ENCODE measurements at places on chromosomes 4 and X. TPM values are rescaled to one million over a fixed set of nuclear protein-coding genes. Genes with fewer than 3 reads are reported as not detected.

The DIPK2B gene
- 14.4 TPM for total RNA-seq

The NPNT gene
- total RNA-seq, result 217 TPM

The SATL1 gene
- total RNA-seq, result not detected

DNA sequence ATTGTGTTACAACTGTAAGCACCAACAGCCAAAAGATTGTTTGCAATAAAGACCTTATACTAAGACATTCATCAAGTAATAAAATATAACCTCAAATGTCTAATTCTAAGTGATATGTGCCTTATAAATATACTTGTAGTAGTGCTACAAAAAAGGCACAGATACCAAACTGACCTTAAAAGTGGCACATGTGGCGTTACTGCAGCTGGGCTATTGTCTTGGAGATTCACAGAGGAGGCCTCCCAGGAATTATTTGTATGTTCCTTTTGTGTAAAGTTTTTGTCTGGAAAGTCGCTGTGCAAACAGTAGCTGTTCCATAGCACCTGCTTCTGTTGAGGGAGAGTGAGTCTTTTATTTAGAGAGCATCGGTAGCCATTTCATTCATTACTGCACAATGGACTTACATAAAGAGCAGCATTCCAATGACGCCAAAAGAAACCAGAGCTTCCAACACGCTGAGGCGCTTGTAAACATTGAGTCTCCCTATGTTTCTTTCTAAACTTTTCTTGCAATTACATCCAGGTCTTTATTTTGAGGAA is 143.7 kb downstream of the RPA4 start:
- DNase-seq, result no peak
- H3K27ac ChIP-seq, result no peak overlapping the region
- H3K4me3 ChIP-seq, result no peak overlapping the region
- H3K4me1 ChIP-seq, result no peaks in the 10 kb centered on the region
- no peaks in the 10 kb centered on the region for H3K27me3 ChIP-seq

GRCh38 chr4:158613046-158613445 is 58.6 kb downstream of the C4orf46 start:
- H3K27ac ChIP-seq, result no peak overlapping the region
- H3K27me3 ChIP-seq, result no peaks in the 10 kb centered on the region

The TACC3 gene
- 19.3 TPM for total RNA-seq

The SNCA gene
- total RNA-seq, result 7.8 TPM

The RNF128 gene
- 15.4 TPM for total RNA-seq

GRCh38 chr4:11894977-11895376 is 466.3 kb upstream of the HS3ST1 start:
- no peaks in the 10 kb centered on the region for H3K4me1 ChIP-seq
- H3K27ac ChIP-seq, result no peak overlapping the region
- no peaks in the 10 kb centered on the region for H3K36me3 ChIP-seq
- no peak for DNase-seq

DNA sequence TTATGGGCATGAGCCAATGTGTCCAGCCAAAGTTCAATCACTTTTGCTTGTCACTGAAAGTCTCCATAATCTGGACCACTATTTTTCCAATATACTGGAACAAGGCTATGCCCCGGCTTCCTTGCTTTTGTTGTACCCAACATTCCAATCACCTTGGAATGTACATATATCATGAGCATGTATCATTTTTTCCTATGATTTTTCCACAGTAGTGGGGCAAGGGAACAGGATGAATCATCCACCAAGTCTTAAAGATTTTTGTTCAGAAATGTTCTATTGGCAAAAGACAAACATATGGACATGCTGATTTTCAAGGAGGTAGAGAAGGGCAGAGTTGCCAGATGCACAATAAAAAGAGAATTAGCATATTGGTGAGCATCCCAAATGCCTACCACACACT is 548.1 kb upstream of the INTU start:
- no peaks in the 10 kb centered on the region for H3K4me1 ChIP-seq
- no peak for DNase-seq
- H3K4me3 ChIP-seq, result no peak overlapping the region

GRCh38 chr4:98706200-98706813 is 47.9 kb upstream of the TSPAN5 start:
- no peaks in the 10 kb centered on the region for H3K4me1 ChIP-seq
- no peak overlapping the region for H3K27ac ChIP-seq
- DNase-seq, result no peak
- no peaks in the 10 kb centered on the region for H3K27me3 ChIP-seq

GRCh38 chr4:101952985-101953384 is 162.5 kb downstream of the BANK1 start:
- H3K4me3 ChIP-seq, result no peak overlapping the region
- no peak overlapping the region for H3K27ac ChIP-seq
- H3K4me1 ChIP-seq, result no peaks in the 10 kb centered on the region
- H3K27me3 ChIP-seq, result no peaks in the 10 kb centered on the region

GRCh38 chr4:83440899-83441298 is 14.7 kb downstream of the HELQ start:
- H3K27ac ChIP-seq, result no peak overlapping the region
- H3K36me3 ChIP-seq, result peaks cover 73% of the 10 kb centered on the region
- no peak for DNase-seq
- H3K4me1 ChIP-seq, result no peaks in the 10 kb centered on the region

The ADH1A gene
- 3.0 TPM for total RNA-seq

- no peaks in the 10 kb centered on the region for H3K27me3 ChIP-seq
- H3K27ac ChIP-seq, result no peak overlapping the region
- DNase-seq, result no peak
- H3K36me3 ChIP-seq, result no peaks in the 10 kb centered on the region
- H3K4me3 ChIP-seq, result no peak overlapping the region
These were observed 5.9 kb upstream of the ARMCX5 start for GRCh38 chrX:102593367-102593766.

DNA sequence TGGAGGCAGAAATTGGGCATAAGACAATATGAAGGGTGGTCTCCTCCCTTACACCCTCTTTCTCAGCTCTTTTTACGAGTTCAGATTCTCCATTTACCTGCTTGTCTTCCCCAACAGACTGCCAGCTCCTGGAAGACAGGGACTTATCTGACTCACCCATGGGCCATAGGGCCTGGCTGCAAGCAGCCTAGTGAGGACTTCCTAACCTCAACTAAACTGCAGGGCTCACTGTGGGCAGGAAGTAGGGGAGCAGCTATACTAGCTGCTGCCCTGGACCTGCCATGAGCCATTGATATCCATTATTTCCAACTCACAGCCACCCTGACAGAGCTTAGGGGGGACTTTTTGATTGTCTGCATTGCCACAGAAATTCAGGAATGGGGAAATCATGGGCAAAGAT is 11.5 kb upstream of the ZNF718 start:
- no peak for DNase-seq
- no peaks in the 10 kb centered on the region for H3K36me3 ChIP-seq
- H3K27ac ChIP-seq, result no peak overlapping the region

The MED28 gene
- total RNA-seq, result 46.2 TPM

All from lower lobe of right lung (tissue), 2 donors.